ENCODE measurements at places on chromosomes 7 and 10.

DNA sequence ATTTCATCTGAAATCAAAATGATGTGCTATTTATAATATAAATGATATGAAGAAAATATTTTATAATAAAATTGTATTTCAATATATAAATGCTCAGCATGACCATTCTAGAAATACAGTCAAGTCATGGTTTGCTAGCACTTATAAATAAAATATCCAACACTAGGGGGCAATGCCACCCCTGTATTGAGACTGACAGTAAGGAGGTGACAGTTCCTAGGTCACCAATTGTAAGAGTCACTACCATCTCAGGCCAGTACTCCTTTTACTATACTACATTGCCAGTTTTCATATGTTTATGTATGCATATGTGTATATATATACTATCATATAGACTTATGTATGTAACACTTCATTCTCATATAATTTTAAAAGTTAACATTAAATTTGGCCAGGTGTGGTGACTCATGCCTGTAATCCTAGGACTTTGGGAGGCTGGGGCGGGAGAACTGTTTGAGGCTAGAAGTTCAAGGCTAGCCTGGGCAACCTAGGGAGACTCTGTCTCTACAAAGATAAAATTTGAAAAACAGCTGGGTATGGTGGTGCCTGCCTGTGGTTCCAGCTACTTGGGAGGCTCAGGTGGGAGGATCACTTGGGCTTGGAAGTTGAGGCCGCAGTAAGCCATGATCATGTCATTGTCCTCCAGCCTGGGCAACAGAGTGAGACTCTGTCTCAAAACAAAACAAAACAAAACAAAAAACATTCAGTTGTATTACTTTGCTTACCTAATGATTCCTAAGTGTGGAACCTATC, 2.4 kb upstream of the CNOT4 start:
- peak; percentile 56 for DNase-seq

DNA sequence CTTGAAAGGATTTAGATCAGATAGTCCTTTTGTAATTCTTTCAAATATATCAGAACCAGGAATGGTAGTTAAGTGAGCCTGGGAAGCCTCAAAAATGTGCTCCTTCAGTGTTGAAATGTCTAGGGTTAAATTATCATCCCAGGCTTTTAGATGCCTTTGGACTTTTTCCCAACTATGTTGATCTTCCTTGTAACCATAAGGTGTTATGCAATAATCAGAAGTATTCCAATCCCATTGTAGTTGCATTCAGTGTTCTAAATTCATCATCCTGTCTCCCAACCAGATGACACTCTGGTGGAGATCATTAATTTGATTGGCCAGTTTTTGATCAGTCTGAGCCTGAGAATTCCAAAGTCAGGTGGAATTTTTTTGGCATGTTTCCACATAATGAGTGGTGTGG, 35.1 kb upstream of the AKR1C2 start:
- DNase-seq, result no peak

DNA sequence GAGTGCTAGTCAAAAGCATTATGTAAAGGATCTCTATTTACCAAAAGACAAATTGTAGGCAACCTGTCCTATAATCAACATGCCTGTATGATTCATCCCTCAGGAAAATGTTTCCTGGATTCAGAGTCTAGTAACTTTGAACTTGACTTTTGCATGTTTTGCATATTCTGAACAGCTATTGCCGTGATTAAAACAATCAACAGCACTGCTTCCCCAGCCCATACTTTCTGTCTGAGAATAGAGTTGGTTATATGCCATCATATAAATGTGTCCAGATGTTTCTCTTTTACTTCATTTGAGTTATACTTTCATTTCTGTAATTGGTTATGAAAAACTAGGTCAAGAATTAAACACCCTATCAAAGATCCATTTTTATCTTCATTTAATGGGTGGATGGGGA, 83.5 kb downstream of the ZMYND11 start:
- DNase-seq, result no peak

- no peak for DNase-seq
Observed at GRCh38 chr7:34160261-34160752, 255.0 kb downstream of the BMPER start.

DNA sequence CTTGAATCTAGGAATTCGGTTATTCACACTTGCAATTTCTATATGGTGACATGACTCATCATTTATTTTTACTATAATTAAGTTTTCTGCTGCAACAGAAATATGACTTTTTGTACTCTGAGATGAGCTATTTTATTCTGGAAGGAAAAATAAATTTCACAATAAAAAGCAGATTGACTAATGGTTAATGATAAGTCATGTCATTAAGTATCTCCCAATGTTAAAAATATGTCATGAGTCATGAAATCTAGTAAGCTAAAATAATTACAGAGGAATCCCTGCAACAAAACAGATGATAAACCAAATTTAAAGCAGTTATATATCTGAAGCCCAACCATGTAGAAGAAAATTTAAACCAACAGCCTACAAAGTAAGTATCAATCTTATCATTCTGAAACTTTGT, 149.2 kb downstream of the CACNA2D1 start:
- no peak for DNase-seq

DNA sequence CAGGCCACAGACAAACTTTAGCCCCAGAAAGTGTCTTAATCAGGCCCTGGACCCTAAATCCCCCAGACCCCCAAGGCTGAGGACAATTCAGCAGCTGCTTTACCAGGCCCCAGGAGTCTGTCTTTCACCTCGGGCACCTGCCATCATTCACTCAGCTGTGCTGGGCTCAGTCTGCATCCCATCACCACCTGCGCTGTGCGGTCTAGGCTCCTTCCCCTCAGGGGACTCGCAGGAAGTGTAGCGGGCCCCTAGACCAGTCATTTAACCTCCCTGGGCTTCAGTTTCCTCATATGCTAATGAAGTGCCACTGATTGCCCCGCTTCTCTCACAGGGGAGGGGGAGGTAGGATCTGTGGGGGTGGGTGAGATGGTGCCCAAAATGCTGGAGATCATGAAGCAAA, 76.4 kb upstream of the ZMIZ1 start:
- DNase-seq, result no peak

DNA sequence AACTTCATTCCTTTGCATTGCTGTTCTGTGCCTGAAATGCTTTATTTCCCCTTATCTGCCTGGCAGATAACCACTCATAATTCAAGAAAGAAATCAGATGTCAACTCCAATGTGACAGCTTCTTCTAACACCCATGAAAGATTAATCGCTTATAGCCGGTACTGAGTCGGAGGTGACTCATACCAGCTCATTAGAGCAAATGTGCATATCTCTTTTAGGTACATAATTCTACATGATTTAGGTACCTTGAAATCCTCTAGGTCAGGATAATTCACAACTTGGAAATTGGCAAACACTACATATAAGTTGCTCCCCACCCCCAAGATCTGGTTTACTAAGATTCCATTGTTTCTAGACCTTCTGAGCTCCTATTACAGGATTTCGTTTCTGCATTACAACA, 554.4 kb upstream of the SORCS1 start:
- no peak for DNase-seq

GRCh38 chr10:3765146-3765545, 19.9 kb downstream of the KLF6 start:
- no peak for DNase-seq

GRCh38 chr10:43138757-43139241, 554 bp downstream of the CSGALNACT2 start:
- DNase-seq, result no peak

DNA sequence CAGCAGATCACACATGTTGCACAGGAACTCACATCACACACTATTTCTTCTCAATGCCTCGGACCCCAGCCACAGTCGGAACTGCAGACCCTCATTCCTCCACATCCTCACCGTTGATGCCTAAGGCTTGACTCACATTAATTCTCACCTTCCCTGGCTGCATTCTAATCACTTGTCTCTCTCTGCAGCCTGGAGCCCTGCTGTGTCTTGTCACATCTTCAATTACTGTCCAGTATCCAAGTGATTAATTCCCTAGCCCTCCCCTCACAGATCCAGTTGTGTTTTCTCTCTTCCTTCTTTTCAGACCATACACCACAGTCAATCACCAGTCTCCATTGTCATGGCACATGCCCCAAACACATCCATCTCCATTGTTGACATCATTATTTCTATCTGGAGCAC, 592.4 kb upstream of the IGFBP3 start:
- DNase-seq, result no peak

- no peak for DNase-seq
Observed at GRCh38 chr10:76036111-76036940, 604.9 kb downstream of the LRMDA start.

DNA sequence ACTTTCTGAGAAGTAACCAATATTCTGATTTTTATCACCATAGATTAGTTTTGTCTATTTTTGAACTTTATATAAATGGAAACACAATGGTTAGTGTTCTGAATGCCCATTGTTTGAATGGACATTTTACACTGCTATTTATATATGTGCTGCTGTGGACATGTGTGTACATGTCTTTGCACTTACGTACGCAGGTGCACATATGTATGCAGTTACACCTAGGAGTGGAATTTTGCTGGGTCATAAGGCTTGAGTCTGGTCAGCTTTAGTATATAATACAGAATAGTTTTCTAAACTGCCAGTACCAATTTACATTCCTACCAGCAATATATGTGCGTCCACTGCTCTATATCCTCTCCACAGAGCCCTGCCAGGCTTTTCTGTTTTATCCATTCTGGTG, 24.5 kb upstream of the ZEB1 start:
- no peak for DNase-seq

- DNase-seq, result peak; percentile 14
Observed at GRCh38 chr10:14573666-14574261, 200.9 kb downstream of the FAM107B start.

GRCh38 chr10:121405549-121405948, 192.7 kb downstream of the FGFR2 start:
- DNase-seq, result no peak

- no peak for DNase-seq
Observed at GRCh38 chr10:6570893-6571292, 9.2 kb downstream of the PRKCQ start.

- no peak for DNase-seq
Observed at GRCh38 chr7:80791509-80791929, 127.3 kb downstream of the SEMA3C start.

GRCh38 chr7:73742338-73742752, 3.7 kb upstream of the ABHD11 start:
- DNase-seq, result no peak

DNA sequence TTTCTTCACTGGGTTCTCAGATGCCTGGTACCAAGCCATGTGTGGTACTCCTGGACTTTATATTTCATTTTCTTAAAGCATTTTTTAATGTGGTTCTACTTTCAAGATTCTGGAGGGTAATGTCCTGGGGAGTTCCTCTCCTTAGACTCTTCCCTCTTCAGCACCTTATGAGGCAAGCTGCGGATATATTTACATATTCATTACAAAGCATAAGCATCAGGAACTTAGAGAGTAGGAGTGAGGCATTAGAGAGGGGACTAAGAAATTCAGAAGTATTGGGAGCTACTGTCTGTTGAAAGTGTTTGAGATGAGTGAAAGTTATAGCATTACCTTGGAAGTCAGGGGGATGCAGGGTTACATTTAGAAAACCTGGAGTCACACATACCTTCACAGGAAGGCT, 20.8 kb downstream of the AUTS2 start:
- DNase-seq, result no peak

- DNase-seq, result peak; percentile 24
Observed at GRCh38 chr7:115910541-115911164, 119.9 kb downstream of the TFEC start.

DNA sequence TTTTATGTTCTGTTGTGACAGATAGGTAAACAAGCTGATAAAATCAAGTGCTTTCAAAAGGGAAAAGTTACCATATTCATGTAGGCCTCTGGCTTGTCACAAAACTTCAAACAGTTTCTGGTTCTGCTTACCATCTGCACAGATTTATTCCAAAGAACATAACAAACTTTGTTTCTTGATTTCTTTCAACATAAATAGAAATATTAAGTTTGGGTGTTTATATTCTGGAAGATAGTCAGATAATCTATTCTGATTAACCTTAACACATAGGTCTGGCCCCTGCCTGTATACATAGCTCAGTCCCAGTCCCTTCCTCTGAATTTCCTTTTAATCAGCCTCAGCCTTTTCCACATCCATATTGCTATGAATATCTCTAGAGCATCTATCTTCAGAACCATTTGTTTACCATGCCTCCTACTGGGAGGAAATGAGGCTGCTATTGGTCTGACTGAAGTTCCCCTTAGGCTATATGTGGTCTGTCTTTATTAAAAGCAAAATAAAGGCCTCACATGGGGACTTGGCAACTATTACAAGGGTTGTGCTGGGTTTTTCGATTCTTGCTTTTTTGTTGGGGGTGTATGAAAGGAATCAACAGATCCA, 319.0 kb downstream of the HPSE2 start:
- no peak for DNase-seq

DNA sequence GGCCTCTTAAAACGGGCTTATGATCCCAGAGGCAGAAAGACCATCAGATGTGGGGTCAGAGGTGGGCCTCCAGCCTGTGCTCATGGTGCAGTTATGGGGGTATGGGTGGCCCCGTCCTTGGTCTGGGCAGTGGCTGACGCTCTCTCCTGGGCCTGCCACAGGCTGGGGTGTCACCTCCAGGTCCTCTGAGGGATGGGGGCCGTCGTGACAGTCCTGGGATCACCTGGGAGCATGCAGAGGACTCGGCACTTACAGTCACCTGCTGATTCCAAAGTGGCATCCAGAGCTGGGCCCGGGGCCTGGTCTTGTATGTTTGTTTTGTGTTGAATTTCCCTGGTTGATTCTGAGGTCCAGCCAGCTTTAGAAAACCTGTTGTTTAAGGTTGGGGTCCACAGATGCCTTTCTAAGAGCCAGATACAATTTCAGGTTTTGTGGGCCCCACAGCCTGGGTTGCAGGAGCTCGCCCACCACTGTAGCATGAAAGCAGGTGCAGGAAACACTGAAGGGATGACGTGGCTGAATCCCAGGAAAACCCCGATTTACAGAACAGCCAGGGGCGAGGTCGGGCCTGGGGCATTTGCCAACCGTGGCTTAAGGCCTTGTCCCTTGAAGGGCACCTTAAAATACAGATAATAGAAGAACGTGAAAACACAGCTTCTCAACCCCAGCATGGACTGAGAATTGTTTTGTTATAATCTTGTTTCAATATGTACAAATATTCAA, 170.7 kb upstream of the PPP2R2D start:
- DNase-seq, result no peak

DNA sequence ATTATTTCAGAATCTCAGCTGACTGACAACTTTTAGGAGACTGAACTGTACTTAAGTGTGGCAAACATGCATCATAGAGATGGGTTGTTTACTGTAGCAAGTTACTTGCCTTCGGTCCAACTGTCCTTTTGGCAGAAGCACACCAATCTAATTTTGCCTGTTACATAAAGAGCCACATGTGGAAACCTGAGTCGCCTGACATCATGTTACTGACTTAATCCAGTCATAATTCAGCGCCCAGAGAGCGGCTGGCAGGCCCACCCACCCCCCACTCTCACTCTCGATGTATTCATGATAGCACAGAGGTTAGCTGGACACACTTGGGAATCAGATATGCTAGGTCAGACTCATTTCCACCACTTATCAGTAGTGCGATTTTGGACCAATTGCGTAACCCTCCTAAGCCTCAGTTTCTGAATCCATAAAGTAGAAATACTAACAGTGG, 57.3 kb upstream of the CAPZA2 start:
- DNase-seq, result no peak

GRCh38 chr10:104306897-104307296, 31.4 kb downstream of the ITPRIP start:
- no peak for DNase-seq

- no peak for DNase-seq
Observed at GRCh38 chr10:49173853-49174252, 14.3 kb downstream of the TMEM273 start.

GRCh38 chr7:132377015-132377414, 199.3 kb downstream of the PLXNA4 start:
- no peak for DNase-seq

All from COR-L47 (cell line).